ENCODE measurements at places on chromosomes 3 and 15. TPM values are rescaled to one million over a fixed set of nuclear protein-coding genes. Genes with fewer than 3 reads are reported as not detected.

Gene SAMMSON
- not detected for total RNA-seq

- peak overlapping the region; percentile 22 for H3K4me3 ChIP-seq
- H3K27me3 ChIP-seq = no peaks in the 10 kb centered on the region
- no peak overlapping the region for H3K27ac ChIP-seq
- H3K36me3 ChIP-seq = no peaks in the 10 kb centered on the region
- peaks cover 32% of the 10 kb centered on the region for H3K4me1 ChIP-seq
Measured at GRCh38 chr15:90818251-90819210, 49.9 kb upstream of the FURIN start.

Gene KLHL40
- not detected for total RNA-seq

- H3K27ac ChIP-seq = no peak overlapping the region
- H3K36me3 ChIP-seq = no peaks in the 10 kb centered on the region
- no peaks in the 10 kb centered on the region for H3K27me3 ChIP-seq
- no peaks in the 10 kb centered on the region for H3K4me1 ChIP-seq
- no peak for DNase-seq
Measured at GRCh38 chr15:86016750-86017149, 62.9 kb upstream of the AGBL1 start.
